Stimulated activated CD4-positive, alpha-beta T cell treated with anti-CD3 and anti-CD28 coated beads, Interleukin-1b, Interleukin-23, amount 100 ng/mL, for 1 hour (primary cell): ENCODE measurements at places on chromosomes 12 and 14.

- DNase-seq, result no peak
Measured at GRCh38 chr12:24852420-24852819, 96.5 kb downstream of the BCAT1 start.

- no peak for DNase-seq
Measured at GRCh38 chr12:50205648-50206047, 38.5 kb upstream of the CERS5 start.

DNA sequence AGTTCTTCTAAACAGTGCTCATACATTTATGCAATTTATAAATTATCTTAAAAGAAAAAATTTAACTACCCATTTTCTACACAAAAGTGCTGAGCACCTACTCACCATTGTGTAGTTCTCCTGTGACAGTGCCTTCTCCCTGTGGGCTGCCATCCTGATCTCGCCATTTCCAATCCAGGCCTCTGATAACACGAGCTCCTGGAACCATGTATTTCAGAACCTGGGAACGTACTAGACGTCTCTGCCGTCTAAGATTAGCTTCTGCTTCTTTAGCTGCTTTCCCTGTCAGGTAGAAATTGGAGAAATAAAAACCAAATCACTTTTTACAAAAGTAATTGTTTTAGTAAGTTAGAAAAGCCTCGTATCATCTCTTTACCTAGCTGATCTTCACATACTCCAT lies 74.5 kb downstream of the HECTD1 start:
- DNase-seq, result no peak

- no peak for DNase-seq
Measured at GRCh38 chr14:77290705-77291104, 19.7 kb upstream of the NGB start.

DNA sequence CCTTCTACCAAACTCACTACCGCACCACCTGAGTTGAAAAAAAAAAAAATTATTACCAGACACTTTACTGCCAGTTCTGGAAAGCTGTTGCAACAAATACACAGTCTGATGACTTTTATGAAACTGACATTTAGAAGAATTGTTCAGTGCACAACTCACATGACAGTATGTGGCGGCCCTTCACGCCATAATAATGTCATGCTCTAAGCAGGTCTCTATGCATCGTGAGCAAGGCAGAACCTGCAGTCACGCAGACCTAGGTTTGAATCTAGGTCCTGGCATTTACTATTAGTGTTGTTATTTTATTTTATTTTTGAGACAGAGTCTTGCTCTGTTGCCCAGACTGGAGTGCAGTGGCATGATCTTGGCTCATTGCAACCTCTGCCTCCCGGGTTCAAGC lies 8.1 kb downstream of the MYL2 start:
- no peak for DNase-seq

GRCh38 chr14:85445151-85445795 lies 84.7 kb upstream of the FLRT2 start:
- no peak for DNase-seq

GRCh38 chr14:60931218-60931617 lies 49.7 kb downstream of the TRMT5 start:
- DNase-seq, result no peak

- no peak for DNase-seq
Measured at GRCh38 chr12:113439606-113440030, 17.4 kb downstream of the SDSL start.

- DNase-seq, result no peak
Measured at GRCh38 chr12:96248136-96248931, 54.2 kb downstream of the ELK3 start.

DNA sequence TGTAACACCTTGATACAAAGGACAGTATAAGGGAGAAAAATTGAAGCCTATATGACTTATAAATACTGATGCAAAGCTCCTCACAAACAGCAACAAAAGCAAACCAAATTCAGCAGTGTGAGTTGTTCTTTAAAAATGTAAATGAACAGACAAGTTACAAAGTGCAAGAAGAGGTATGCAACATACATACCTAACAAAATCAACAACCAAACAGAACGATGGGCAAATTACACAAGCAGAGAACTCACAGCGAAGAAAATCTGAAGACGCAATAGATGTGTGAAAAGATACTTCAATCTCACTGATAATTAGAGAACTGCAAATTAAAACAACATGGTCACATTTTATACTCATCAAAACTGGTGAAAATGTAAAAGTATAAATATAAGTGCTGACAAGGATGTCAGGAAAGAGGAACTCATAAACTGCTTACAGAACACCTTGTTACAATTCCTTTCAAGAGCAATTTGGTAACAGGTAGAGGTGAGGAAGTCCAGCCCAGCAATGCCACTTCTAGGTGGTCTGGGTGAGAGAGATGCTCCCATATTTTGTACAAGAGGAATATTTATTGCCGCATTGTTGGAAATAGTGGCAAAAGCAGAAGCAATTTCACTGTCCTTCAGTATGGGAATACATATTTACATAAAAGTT lies 47.3 kb downstream of the CORO1C start:
- no peak for DNase-seq

GRCh38 chr12:127174881-127175280 lies 1092.1 kb upstream of the TMEM132C start:
- no peak for DNase-seq
